Hematopoietic multipotent progenitor cell treated with erythropoietin and hydrocortisone succinate and interleukin-3 and kit ligand, for 8 days (in vitro differentiated cells): ENCODE measurements at places on chromosomes 4 and X.
A peak's percentile ranks its signal among the peaks of the same experiment; 100 is the strongest.

DNA sequence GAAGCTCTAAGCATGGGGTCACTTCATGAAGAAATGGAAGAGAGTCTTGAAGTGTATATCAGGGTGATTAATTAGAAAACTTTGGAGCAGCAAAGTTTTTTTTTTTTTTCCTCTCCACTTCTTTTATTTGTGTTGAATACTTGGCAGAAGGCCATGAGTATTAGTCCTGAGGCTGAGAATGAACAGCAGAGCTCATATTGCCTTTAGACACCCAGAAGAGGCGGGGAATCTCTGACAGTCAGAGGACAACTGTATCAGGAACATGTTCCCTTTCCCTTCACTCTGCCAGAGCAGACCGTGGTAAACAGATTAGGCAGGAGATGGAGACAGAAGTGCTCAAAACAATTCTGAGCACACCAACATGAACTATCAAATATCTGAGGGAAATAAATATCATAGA is 300.9 kb downstream of the FAM47A start:
- DNase-seq, result no peak

DNA sequence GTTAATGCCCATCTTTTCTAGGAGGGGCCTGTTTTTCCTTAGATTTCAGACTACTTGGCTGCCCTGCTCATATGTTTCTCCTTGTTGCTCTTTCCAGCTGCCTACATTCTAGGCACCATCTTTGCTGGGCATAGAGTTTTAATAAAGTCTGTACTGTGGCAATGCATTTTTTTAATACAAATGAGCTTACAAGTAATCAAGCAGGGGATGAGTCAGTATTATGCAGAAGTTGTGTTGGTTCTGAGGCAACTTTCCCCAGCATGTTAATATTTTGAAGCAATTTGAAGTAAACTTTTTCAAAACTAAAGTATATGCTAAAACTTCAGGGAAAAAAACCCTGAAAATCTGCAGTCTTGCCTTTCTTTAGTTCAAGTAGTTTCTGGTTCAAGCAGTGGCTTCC is 372.0 kb upstream of the GATB start:
- no peak for DNase-seq

- DNase-seq, result no peak
Observed at GRCh38 chr4:186651181-186651603, 72.5 kb downstream of the FAT1 start.

GRCh38 chrX:48937054-48937907 is 18.5 kb upstream of the PIM2 start:
- DNase-seq, result peak; percentile 86
